ENCODE measurements at places on chromosomes 11 and 22.

DNA sequence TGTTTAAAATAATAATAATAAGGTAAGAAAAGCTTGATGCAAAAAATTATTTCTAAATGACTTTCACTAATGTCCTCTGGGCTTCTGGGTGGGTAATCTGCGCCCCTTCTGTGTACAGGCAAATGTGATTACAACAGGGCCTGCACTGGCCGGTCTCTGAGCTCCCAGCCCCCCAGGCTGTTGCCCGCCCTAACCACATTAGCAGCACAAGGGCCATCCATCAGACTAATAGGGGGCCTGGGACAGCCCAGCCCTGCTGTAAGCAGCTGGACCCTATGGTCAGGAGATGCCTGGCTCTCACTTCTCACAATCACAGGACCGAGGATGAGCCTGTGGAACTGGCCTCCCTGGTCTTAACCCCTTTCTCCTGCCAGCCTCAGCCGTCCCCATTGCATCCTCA, 388.4 kb downstream of the BUD13 start:
- peak; percentile 20 for DNase-seq

- DNase-seq = no peak
Measured at GRCh38 chr11:86172894-86173293, 71.7 kb upstream of the EED start.

- DNase-seq = no peak
Measured at GRCh38 chr11:19164881-19165280, 36.9 kb downstream of the CSRP3 start.

- DNase-seq = peak; percentile 23
Measured at GRCh38 chr22:43542681-43543521, 131.1 kb downstream of the MPPED1 start.

GRCh38 chr11:126011265-126011664, 51.4 kb downstream of the CDON start:
- no peak for DNase-seq

DNA sequence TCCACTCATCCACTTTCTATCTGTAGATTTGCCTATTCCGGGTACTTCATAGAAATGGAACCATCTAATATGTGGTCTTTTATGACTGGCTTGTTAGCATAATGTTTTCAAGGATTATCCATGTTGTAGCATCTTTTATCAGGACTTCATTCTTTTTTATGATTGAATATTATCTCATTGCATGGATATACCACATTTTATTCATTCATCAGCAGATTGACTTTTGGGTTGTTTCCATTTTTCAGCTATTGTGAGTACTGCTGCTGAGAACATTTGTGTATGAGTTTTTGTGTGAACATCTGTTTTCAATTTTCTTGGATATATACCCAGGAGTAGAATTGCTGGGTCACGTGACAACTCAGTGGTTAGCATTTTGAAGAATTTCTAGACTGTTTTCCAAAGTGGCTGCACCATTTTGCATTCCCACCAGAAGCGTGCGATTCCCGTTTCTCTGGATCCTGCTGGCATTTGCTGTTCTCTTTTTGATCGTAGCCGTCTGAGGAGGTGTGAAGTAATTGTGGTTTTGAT, 8.9 kb downstream of the DERL3 start:
- no peak for DNase-seq

DNA sequence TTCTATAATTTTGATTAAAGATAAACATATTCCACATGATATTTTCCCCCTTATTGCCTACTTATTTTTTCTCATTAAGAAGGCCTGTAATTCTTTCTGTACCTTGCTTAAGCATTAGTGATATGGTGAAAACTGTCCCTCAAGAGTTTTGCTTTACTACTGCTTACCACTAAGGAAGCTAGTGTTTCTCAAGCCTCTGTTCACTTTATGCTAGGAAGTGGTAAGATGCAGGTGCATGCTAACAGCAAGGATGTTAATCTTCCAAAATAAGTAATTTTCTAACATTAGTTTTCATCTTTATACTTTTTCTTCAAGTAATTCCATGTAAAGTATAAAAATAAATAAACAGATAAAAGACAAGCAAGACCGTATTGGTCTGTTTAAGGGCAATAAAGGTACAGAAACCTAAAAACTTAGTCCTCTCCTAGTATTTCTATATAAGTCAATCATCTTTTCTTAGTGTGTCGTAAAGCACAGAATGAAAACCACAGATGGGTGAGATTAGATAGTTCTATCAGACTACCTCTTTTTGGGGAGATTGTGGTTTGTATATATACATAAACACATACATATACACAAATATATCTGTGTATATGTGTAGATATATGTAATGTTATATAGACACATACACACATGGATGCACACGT, 731.0 kb upstream of the CNTN5 start:
- DNase-seq = no peak

DNA sequence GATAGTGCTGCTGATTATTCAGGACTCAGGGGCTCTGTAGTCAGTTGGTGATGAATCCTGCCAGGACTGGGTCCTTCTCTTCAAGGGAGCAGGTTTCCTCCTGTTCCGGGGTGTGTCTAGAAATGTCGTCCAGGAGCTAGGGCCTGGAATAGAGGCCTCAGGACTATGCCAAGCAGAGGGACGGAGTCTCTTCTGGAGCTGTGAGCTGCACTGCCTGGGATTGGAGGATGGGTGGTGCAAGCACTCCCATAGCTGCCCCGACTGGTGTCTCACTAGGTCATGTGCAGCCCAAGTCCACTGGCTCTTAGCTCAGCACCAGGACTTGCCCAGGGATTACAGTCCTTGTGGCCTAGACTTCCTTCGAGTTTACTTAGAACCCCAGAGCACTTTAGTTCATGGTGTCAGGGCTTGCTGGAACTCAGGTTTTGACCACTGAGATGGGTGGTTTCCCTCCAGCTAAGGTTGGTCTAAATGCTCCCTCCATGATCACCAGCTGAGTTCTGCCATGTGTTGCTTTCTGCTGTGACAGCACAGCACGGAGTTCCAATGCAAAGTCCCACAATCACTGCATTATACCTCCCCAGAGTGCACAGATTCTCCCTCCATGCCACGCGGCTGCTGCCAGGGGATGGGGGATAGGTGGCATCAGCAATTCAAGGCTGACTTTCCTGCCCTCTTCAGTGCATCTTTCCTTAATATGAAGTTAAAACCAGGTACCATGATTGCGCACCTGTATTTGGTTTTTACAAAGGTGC, 42.6 kb upstream of the SHANK2 start:
- no peak for DNase-seq

GRCh38 chr22:25972397-25972796, 196.9 kb upstream of the SEZ6L start:
- DNase-seq = no peak

- DNase-seq = peak; percentile 40
Measured at GRCh38 chr11:93017821-93018690, 48.6 kb downstream of the MTNR1B start.

- DNase-seq = no peak
Measured at GRCh38 chr11:95076416-95076815, 9.7 kb downstream of the SRSF8 start.

DNA sequence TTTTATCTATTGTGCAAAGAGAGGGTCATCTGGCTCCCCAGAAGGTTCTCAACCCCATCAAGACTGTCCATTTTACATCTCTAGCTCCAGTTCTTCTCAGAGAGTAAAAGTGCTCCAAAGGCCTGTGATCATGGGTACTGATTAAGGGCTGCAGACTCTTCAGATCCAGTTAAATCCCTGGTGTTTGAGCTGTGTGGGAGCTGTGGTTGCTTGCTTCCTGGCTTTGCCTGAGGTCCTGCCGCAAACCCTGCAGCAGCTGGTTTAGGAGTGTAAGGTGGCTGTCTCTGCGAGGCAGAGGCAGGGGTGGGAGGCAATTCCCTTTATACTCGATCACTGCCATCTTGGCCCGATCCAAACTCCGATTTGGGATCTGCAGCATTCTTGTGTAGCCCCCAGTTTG, 1.2 kb downstream of the MRPL17 start:
- no peak for DNase-seq

DNA sequence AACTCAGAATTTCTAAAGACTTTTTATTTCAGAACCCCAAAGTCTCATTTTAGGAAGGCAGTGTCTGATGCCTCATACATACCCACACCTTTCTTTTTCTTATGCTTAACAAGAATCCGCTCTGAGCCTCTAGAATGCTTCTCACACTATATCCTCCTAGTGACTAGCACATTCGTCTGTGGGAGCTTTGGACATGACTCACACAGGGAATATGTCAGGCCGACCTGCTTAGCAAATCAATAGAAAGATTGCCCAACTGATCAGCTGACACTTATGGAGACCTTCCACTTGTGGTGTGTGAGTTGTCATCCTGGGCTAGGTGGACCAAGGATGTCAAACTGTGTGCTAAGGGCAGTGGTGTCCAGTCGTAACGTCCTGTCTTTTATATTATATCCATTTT, 129.9 kb upstream of the TTC12 start:
- DNase-seq = peak; percentile 85

DNA sequence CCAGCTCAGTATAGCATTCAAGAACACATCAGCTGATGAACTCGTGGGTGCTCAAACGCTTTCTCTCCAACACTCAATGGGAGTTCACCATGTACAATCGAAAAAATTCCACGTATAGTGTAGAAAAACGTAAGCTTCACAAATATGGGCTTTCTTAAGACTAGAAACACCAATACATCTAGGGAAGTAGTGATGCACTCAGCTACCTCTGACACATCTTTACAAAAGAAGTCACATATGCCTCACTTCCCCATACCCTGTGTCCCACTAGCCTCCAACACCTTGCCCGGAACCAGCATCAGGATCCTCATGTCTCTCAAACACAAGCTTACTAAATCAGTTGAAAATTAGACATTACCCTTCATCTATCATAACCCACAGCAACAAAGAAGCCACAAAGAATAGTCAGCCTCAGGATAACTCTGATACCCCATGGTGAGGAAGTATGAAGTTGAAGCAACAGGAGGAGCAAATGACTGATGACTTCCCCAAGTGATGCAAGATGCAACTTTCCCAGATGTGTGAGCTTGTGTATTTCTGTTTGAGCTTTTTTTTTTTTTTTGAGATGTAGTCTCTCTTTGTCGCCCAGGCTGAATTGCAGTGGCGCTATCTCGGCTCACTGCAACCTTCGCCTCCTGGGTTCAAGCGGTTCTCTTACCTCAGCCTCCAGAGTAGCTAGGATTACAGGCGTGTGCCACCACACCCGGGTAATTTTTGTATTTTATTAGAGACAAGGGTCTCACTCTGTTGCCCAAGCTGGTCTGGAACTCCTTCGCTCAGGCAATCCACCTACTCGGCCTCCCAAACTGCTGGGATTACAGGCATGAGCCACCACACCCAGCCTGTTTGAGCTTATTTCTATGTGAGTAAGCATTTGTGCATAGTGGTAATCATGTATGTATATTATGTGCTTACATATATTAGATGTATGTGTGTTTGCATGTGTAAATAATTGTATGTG, 8.5 kb upstream of the DENND5A start:
- peak; percentile 49 for DNase-seq

DNA sequence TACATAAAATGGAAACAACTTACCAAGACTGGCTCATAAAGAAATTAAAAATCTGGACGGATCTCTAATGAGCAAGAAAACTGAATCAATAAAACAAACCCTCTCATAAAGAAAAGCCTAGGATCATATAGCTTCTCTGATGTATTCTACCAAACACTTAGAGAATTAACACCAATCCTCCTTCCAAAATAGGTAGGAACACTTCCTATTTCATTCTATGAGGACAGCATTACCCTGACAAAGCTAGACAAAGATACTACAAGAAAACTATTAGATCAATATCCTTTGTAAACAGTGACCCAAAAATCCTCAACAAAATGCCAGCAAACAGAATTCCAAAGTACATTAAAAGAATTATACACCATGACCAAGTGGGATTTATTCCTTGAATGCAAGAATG, 52.9 kb upstream of the CLTCL1 start:
- DNase-seq = no peak

DNA sequence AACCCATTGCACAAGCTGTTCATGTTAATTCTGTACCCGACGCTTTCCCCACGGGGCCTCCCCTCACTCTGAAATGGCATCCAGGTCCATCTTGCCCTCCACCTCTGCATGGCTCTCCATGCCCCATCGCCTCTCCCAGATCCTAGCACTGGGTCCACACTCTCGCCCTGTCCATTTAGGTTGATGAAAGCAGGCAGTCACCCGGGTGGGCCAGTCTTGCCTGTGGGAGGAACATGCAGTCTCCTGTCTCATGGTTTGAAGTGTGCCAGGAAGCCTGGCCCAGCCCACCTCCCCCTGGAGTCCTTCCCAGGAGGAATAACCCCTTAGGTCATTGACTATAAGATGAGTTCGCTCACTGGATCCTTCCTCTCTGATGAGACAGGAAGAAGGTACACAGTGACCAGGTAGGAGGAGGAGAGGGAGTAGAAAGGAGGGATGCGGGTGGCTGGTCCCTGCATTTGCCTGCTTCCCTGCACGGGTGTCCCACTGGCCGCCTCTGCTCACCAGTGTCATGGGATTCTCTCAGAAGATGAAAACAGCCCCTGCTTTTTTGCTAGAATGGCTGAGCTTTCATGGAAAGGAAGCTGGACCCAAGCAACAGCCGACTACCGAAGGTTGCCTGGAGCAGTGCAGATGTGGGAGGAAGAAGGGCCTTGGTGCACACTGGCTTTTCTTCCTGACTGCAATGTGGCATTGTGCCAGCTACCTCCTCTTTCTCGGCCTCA, 6.8 kb downstream of the TMEM121B start:
- DNase-seq = no peak

- DNase-seq = no peak
Measured at GRCh38 chr11:9606809-9607510, 33.5 kb downstream of the WEE1 start.

DNA sequence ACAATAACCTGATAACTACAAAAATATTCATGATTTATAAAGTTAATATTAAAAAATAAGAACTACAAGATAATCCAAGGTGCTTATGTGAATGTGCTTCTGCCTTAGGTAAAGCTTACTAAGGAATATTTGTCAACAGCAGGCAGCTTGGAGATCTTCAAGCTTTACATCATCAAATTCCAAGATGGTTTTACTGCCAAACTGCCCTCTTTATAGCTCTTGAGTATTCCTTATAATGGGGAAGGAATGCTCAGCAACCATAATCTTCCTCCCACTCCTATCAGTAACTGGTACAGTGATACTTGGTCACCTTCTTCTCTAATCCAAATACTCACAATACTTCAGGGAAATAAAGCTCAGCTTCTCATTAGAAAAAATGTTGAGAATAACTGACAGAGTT, 30.1 kb downstream of the SBF2 start:
- DNase-seq = no peak

GRCh38 chr22:38271927-38272372, 860 bp downstream of the TMEM184B start:
- no peak for DNase-seq

GRCh38 chr11:107359701-107360100, 97.9 kb downstream of the CWF19L2 start:
- no peak for DNase-seq

DNA sequence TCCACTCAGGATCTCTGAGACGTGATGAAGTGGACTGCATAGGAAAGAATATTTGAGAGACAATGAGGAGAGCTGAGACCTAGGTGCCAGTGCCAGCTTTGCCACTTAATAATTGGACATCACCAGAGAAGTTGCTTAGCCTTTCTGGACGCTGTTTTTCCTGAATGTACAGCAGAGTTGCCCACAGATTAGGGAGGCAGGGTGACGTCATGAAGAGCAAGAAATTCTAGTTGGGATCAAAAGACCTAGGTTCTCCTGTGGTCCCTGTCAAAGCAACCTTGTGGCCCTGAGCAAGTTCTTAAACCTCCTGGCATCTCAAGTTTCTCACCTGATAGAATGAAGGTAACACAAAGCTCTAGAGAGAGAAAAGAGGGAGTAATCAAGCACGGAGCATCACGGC, 174.6 kb upstream of the TENM4 start:
- DNase-seq = no peak

GRCh38 chr22:31020334-31020733, 51.3 kb downstream of the TUG1 start:
- no peak for DNase-seq

GRCh38 chr22:20084547-20085413, 4.7 kb downstream of the DGCR8 start:
- DNase-seq = no peak

- DNase-seq = peak; percentile 33
Measured at GRCh38 chr11:7490054-7490453, 4.7 kb downstream of the OLFML1 start.
